Mesenteric fat pad (tissue), 1 donor: ENCODE measurements at places on chromosomes 12 and 14.

DNA sequence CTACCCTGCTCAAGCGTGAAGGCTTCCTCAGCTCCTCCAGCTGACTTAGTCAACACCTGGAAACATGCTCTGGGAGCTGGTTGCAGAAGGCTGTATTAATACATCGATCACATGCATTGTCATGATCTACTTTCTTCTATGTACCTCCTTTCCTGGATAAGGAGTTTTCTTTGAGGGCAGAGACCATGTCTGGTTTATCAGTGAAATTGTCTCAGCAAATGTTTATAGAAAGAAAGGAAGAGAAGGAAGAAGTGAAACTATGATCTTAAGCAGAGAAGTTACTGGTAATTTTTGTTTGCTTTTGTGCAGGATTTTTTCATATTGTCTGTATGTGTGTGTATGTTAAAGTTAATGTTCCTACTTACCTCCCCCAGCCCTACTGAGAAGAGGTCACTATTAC is 4.5 kb downstream of the DYRK4 start:
- DNase-seq, result no peak

DNA sequence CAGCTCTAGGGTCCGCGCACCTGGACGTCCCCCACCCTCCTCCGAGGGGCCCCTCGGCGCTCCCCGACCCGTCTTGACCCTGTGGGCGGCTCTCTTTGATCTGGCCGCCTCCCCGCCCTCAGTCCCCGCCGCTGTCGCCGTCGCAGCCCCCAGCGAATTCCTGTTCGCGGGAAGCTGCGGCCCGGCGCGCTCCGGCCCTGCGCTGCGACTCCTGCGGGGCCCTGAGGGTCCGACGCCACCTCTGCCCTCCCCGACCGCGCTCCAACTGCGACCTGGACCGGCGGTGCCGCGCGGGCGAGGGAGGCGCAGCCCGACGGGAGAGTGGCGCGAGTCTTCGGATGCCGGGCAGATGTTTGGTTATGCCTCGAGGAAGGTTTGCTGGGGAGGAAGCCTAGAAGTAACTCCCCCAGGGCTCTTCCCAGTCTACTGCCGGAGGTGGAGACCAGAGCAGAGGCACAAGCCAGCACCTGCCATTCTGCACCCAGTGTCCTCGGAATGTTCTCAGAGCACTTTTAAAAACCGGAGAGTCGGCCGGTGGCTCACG is 440 bp upstream of the ISM2 start:
- no peak for DNase-seq

DNA sequence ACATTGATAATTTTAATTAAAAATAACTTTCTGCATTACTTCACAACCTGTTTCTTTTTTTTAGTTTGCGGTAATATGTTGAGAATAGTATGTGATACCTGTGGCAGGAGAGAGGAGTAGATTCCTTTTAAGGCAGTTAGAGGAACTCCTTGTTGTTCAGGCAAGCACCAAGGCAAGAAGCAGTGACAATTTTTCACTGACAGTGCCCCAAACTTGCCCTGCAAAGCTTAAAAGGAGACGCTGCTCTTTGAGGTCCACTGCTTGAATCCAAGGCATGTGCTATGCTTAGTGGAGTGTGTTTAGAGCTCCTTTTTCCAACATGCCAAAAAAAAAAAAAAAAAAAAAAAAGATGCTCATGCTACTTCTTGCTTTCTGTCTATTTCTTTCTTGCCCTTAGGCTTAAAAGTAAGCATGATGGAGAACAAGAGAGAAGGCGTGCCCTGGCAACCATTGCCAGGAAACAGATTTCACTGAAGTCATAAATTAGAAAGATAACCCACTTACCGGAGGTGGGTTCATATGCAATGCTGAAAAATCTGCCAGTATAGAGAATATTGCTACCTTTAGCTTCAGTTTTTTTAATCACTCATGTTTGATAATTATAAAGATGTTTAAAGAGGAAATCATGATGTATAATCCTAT is 58.3 kb upstream of the DYRK2 start:
- no peak for DNase-seq

GRCh38 chr12:51124504-51124903 is 41.1 kb upstream of the CSRNP2 start:
- peak; percentile 49 for DNase-seq

DNA sequence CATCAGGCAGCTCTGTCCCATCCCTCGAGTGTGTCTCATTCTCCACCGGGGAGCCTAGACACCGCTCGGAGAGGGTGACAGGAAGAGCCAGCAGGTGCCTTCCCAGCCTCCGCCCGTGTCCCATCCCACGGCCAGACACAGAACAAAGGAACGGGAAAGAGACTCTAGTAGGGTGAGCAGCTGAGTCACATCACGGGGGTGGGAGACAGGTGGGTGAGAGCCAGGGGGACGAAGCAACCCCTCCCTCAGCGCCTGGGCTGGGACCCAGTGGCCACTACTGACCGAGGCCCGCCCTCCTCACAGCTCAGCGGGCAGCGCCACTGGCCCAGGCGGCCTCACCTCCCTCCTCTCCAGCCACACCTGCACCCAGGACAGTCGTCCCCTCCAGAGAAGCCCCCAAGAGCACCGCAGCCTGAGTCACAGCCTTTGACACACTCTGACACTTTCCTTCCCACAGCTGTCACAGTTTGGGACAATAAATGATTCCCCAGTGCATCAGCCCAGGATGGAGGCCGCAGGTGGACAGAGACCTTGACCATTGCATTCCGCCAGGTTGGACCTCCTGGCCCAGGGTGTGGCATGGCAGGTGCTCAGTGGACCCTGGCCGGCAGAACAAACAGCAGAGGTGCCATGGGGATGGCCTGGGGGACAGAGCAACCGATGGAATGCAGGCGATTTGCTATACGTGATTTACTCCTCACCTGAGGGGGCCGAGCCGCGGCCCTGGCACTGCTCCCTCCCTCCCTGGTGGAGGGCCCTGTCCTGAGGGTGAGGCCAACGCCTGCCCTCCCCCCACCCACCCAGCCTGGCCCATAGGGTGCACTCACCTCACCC is 45.4 kb upstream of the GALNT9 start:
- DNase-seq, result no peak

- DNase-seq, result no peak
Measured at GRCh38 chr12:45259675-45260074, 43.8 kb downstream of the ANO6 start.

DNA sequence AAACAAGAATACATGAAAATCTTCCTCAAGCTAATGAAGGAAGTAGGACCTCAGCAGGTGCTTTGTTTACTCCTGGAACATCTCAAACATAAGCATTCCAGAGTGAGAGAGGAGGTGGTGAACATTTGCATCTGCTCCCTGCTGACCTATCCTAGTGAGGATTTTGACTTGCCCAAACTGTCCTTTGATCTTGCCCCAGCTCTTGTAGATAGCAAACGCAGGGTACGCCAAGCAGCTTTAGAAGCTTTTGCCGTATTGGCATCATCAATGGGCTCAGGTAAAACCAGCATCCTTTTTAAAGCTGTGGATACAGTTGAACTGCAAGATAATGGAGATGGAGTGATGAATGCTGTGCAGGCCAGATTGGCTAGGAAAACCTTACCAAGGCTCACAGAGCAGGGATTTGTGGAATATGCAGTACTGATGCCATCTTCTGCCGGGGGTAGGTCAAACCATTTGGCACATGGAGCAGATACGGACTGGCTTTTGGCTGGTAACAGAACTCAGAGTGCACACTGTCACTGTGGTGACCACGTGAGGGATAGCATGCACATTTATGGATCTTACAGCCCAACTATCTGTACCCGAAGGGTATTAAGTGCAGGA is 1.9 kb downstream of the TOGARAM1 start:
- DNase-seq, result no peak

DNA sequence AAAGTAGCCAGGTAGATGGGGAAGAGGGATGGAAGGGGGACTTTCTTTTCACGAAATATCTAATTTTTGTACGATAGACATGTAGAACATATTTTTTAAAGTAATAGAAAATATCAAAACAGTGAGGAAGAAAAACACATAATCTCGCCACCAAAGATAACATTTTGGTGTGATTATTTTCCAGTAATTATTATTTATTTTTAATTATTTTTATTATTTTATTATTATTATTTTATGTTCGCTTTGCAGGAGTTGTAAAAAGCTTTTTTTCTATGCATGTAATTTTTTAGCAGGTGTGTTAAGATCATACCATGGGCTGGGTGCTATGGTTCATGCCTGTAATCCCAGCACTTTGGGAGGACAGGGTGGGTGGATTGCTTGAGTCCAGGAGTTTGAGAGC is 85.6 kb upstream of the CCND2 start:
- DNase-seq, result no peak

DNA sequence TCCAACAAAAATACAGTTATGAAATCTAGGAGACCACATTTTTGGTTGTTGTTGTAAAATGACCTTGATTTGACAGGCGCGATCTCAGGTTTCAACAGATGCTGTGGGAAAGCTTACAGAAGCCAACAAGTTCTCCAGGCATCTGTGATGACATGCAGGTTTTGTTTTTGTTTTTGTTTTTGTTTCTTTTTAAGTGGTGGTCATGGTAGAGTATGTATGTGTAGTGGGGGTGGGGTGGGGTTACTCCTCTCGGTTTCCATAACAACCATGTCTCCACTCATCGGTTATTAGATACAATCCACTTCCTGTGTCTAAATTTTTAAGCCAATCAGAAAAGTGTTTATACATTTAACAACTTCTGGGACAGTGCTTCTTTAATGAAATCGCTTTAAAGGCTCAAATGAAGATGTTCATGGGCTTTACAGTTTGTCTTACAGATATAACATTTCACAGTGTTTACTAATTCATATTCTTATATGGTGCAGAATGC is 199.9 kb upstream of the FOXN3 start:
- DNase-seq, result no peak

GRCh38 chr12:95224202-95225170 is 6.9 kb downstream of the VEZT start:
- DNase-seq, result no peak

- DNase-seq, result no peak
Measured at GRCh38 chr12:109421355-109422087, 55.6 kb downstream of the KCTD10 start.

DNA sequence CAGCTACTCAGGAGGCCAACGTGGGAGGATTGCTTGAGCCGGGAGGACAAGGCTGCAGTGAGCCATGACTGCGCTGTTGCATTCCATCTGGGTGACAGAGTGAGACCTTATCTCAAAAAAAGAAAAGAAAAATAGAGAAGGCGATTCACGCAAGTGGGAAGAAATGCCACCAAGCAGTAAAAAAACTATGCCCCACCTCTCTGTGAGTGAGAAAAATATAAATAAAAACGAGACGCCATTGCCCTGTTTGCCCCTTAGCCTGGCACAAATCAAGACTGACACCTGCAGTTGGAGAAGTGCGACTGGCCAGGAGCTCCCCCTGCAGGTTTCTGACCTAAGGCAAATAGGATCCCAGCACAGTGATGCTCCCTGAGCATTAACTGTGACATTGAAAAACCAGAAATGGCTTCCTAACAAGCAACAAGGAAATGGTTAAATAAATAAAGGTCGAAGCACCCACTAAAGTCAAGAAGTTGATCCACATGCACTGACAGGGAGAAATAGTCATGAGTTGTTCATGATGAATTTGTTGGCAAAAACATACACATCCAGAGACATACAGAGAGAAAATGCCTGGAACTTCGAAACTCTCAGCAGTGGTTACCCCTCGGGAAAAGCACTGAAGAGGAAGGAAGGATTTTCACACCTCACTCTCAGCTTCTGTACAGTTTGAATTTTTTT is 21.1 kb downstream of the GSC start:
- no peak for DNase-seq

- DNase-seq, result no peak
Measured at GRCh38 chr14:35296545-35296944, 4.4 kb downstream of the PSMA6 start.

DNA sequence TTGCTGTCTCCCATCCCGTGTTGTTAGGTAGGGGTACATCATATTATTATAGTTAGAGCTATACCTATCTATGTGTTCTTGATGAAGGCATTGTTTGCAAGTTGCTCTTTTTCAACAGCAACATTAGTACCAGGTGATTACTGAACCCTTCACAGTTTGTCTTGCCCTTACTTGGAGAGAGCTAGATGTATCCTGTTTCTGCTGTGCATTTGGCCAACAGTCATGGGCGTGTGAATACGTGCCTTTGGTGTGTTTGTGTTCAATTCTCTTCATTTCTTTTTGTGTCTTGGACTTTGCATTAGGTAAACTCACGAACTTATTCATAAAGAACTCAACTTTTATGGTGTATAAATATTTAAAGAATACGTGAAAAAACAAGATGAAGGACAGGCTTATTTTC is 14.3 kb downstream of the ARF6 start:
- DNase-seq, result no peak

- no peak for DNase-seq
Measured at GRCh38 chr12:168763-169525, 45.0 kb downstream of the SLC6A12 start.

DNA sequence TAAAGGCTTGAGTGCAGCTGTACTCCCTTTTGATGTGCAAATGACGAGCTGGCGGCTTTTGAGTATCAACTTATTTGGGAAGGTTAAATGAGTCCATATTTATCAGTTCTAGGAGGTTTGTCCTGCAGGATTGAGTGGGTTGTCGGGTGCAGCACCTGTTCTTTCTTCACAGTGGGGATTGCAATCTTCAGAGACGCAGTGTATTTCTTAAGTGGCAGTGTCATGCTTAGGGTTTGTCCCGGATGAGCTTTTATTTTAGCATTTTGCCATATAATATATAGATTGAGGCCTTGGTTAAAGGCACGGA is 1.2 kb downstream of the FUT8 start:
- no peak for DNase-seq
